ENCODE measurements at places on chromosomes 2 and 18. TPM values are rescaled to one million over a fixed set of nuclear protein-coding genes. Genes with fewer than 3 reads are reported as not detected.
A peak's percentile ranks its signal among the peaks of the same experiment; 100 is the strongest.

EMILIN1 gene
- 24.8 TPM for total RNA-seq

RNMT gene
- 12.6 TPM for total RNA-seq

MAL gene
- not detected for total RNA-seq

GULP1 gene
- total RNA-seq: 1.2 TPM

EPAS1 gene
- 51.5 TPM for total RNA-seq

DTNB gene
- 10.5 TPM for total RNA-seq

VPS54 gene
- total RNA-seq: 25.1 TPM

GAL3ST2 gene
- 0.33 TPM for total RNA-seq

CYRIA gene
- 4.3 TPM for total RNA-seq

FAM124B gene
- 2.5 TPM for total RNA-seq

DNA sequence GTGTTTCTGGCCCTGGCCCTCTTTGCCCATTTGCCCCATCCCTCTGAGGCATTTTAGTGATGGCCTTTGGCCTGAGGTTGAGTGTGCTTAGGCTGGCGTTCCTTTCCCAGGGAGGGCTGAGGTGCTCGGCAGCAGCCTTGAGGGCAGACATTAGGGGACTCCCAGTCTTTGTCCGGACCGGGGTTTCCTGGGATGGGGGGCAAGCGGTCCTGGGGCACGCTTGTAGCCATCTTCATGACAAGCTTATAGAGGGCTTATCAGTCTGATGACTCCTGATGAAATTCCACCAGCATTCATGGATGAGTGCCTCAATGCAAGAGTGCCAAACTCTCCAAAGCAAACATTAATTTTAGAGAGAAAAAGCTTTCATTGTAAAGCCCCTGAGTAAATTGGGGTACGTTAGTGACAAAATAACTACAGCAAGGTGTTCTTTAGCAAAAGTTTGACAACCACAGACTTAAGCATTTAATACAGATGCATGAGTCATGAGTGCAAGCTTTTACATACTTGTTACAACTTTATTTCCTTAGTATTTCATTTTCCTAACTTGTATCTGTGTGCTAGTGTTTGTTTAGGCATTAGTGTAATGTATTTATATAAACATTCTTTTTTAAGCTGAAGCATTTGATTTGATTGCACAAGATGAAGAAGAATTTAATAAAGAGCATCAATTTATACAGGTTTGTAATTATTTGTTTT lies 45.6 kb downstream of the CEP192 start:
- no peak for DNase-seq

DNA sequence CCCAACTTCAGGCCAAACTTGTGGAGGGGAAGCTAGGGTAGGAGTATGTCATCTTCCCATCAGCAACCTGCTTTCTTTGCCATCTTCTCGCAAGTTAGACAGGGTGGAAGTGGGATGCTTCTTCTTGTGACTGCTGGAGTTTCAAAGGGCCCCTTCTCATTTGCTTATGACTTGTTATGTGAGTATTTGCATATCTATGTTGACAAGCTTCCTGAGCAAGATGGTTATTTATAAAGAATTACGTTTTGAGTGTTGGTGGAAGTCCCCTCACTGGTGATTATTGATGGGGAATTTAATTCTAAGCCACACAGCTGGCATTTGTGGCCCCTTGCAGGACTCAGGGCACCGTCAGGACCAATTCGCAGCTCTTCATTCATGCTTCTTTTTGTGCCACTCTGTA lies 791.0 kb downstream of the LRRTM4 start:
- DNase-seq: no peak

- DNase-seq: no peak
These were observed 7.8 kb downstream of the AFG3L2 start for GRCh38 chr18:12369211-12369610.

- no peak for DNase-seq
These were observed 44.1 kb downstream of the ACAA2 start for GRCh38 chr18:49769047-49769728.

DNA sequence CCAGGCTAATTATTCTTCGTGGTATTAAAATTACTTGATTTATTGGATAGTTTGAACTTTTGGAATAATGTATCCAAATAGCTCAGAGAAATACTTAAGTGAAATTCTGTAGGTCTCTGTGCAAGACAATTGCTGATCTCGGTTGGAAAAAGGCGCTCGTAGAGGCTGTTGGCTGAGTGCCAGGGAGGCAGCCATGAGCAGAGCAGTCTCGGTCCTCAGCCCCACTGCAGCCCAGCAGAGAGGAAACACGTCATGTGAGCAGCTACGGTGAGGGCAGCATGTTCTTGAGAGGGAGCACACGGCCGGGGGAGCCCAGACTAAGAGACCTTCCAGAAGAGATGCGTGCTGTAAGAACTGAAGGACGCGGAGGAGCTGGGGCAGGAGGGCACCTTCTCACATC lies 42.5 kb downstream of the DCDC2C start:
- DNase-seq: no peak

DNA sequence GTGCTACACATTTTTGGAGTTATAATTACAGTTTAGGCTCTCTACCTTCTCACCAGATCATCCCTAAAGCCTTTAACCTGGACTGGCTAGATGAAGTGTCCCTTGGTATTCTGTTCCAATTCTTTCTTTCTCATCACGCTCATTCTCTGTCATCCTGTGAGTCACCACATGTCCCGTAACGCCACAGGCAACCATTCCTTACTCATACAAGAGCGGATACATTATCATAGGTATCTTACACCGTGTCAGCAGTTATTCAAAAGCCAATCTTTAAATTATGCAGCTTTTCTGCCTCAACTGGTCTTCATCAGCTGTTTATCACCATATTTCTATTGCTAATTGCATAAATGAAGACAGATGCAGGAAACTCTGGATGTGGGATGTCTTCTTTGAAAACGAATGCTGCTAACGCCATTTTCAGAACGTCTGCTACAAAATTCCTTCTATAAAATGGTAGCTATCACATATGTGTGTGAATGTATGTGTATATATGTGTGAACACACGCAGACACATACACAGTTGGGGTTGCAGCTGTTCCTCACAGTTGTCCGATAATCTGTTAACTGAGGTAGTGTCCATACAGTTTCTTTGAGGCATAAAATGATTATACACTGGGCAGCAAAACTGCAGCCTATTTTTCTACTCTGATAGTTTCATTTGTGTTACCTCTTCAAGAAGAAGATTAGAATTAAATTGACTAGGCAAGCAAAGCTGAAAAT lies 47.9 kb downstream of the EML6 start:
- no peak for DNase-seq

DNA sequence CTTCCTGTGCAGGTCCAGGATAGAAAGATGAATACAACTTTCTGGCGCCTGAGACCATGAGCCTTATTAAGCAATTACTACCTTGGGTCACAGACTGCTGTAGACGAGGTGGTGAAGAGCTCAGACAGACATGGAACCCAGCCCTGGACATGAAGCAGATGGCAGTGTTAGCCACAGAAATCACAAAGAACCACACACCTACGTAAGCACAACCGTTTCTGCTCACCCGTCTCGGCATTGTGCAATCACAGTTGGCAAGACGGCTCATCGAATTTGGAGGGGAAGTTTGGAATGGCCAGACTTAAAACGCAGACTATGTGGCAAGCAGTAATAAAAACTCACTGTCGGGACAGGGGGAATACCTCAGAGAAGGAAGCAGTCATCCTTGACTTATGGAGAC lies 24.3 kb upstream of the ASPRV1 start:
- DNase-seq: no peak

DNA sequence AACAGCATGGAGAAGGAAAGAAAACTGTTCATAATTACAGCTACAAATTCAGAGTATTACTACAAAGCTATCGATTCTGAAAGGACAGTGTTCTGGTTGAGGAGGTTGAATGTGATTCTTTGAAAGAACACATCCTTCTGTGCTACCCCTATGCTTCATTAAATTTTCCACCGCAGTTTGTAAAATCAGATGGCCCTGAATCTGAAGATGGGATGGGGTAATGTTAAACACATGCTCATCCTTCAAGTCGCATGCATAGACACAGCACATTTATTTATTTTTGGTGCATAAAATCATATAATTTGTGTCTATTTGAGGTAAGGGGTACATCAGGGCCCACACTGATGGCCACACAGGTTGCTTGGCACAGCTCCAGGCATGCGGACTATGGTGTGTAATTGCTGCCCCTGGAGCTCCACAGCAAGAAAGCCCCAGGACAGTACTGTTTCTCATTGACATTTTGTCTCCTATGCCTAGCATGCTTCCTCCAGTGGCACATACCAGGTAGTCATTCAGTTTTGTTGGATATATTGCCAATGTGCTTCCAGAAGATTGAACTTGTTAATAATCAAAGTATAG lies 238.8 kb upstream of the TANK start:
- DNase-seq: no peak

GRCh38 chr2:47249157-47249900 lies 94.2 kb upstream of the STPG4 start:
- DNase-seq: no peak

DNA sequence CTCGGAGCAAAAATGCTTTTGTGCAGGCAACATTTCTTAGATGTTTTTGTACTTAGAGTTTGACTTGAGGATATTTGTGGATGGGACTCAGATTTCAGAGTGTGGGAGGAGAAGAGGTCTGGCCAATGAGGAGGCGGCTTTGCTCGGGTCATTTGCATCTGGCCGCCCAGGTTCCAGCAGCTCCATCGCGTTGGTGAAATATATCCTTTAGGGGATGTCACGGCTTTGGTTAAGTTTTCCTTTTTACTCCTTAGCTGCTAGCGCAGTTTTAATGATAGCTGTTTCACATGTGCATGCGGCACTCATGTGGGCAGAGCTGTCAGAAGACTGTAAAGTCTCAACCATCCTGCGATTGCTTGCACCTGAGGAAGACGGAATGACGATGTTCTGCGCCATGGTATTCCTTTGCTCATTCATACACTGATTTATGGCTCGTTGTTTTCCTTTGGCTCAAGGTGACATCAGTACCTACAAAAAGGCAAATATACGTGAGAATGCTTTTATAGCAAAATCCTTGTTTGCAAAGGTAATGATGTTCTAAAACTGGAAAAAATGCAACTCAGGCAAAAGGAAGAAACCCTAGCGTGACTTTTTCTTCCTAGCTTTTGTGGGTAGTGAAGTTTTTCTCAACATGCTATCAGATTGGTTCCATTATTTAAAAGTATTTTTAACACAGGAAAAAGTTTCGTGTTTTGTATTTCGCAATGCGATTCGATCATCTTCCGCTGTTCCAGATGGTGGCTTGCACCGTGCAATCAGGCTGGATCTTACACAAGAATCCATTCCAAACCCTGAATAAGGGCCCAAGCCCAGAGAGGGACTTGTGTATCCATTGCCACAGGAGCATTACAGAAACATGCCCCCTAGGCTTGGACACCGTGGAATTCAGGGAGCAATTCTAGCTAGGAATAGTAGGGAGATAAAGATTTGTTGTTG lies 70.5 kb upstream of the ZNF516 start:
- DNase-seq: no peak

GRCh38 chr2:39408351-39409136 lies 28.5 kb downstream of the MAP4K3 start:
- no peak for DNase-seq

- DNase-seq: no peak
These were observed 108.1 kb downstream of the LYPD6 start for GRCh38 chr2:149438330-149438960.

GRCh38 chr2:198285216-198285615 lies 480.8 kb downstream of the PLCL1 start:
- no peak for DNase-seq

DNA sequence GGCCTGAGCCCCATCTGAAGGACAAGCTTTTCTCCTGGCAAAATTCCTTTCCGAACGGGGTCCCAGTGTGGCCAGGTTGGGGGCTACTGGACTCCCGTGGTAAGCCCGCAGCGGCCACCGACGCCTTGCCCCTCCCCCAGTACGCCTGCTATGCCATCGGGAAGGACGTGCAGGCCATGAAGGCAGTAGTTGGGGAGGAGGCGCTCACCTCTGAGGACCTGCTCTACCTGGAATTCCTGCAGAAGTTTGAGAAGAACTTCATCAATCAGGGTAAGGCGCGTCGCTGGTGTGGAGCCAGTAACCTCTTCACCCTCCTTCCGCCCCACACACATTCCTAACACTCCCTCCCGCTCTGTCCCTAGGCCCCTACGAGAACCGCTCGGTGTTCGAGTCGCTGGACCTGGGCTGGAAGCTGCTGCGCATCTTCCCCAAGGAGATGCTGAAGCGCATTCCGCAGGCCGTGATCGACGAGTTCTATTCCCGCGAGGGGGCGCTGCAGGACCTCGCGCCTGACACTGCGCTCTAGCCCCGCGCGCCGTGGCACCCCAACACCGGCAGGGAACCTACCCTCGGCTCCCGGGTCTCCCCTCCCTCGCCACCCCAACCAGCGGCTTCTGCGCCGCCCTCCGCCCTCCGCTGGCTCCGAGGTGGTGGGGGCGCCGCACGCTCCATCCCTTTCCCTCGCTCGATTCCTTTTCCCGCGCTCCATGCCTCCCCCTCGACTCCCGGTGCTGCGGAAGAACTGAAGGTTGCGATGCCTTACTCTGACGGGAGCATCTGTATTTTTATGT lies 13.6 kb upstream of the ANKRD53 start:
- DNase-seq: peak; percentile 88

Data from liver (tissue), 10 donors.